Natural killer cell (primary cell): ENCODE measurements at places on chromosomes 16 and 17. TPM values are rescaled to one million over a fixed set of nuclear protein-coding genes. Genes with fewer than 3 reads are reported as not detected.

The TP53TG3F gene
- total RNA-seq: not detected

- no peak overlapping the region for H3K27ac ChIP-seq
- DNase-seq: no peak
- H3K27me3 ChIP-seq: no peaks in the 10 kb centered on the region
- no peak overlapping the region for H3K4me3 ChIP-seq
- peaks cover 7% of the 10 kb centered on the region for H3K4me1 ChIP-seq
- H3K36me3 ChIP-seq: no peaks in the 10 kb centered on the region
Measured at GRCh38 chr17:57579245-57579644, 165.9 kb downstream of the CCDC182 start.

GRCh38 chr17:82884970-82885353 is 45.1 kb upstream of the ZNF750 start:
- peaks cover 67% of the 10 kb centered on the region for H3K4me1 ChIP-seq
- H3K27ac ChIP-seq: peak overlapping the region; percentile 60
- H3K4me3 ChIP-seq: no peak overlapping the region
- H3K27me3 ChIP-seq: no peaks in the 10 kb centered on the region
- H3K36me3 ChIP-seq: peaks cover 2% of the 10 kb centered on the region
- peak; percentile 68 for DNase-seq

DNA sequence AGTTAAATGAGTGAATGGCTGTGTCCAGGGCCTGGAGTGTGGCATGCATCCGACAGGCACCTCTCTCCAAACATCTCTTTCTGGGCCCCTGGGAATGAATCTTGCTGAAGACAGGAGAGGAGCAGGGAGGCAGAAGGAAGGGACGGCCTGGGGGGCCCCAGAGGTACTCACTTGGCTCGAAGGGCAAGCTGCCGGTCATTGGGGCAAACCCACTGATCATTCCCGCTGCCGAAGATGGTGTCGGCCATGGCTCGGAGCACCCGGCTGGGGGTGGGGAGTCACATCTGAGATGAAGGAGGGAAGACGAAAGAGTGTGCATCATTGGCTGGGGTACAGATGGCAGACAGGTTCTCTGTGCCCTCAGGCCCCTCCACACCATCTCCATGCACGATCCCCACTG is 25.3 kb downstream of the RPH3AL start:
- H3K4me1 ChIP-seq: peaks cover 17% of the 10 kb centered on the region
- no peak overlapping the region for H3K27ac ChIP-seq
- DNase-seq: no peak
- H3K27me3 ChIP-seq: no peaks in the 10 kb centered on the region
- no peak overlapping the region for H3K4me3 ChIP-seq
- no peaks in the 10 kb centered on the region for H3K36me3 ChIP-seq

The SERPINF2 gene
- 0.48 TPM for total RNA-seq

DNA sequence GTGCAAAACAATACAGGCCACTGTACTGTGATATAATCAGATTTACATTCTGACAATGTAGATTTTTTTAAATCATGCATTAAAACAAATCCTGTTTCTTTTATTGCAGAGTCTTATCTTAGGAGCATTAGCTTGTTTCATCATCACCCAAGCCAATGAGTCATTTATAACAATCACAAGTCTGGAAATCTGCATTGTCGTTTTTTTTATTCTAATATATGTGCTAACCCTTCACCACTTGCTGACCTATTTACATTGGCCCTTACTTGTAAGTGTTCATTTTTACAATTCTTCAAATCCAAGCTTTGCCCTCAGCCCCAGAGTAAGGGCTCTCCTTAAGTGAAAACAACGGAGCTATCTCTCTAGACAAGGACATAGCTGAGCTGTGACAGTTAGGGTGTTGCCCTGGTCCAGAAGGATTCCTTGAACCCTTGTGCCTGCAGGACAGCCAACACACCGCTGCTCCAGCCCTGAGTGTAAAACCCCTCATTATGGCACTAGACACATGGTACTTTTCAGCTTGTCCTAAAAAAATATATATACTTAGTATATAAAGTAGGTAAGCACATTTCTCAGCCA is 3.7 kb downstream of the CMTM1 start:
- no peaks in the 10 kb centered on the region for H3K27me3 ChIP-seq
- H3K4me1 ChIP-seq: peaks cover 13% of the 10 kb centered on the region
- no peak overlapping the region for H3K4me3 ChIP-seq
- H3K27ac ChIP-seq: no peak overlapping the region
- no peak for DNase-seq

DNA sequence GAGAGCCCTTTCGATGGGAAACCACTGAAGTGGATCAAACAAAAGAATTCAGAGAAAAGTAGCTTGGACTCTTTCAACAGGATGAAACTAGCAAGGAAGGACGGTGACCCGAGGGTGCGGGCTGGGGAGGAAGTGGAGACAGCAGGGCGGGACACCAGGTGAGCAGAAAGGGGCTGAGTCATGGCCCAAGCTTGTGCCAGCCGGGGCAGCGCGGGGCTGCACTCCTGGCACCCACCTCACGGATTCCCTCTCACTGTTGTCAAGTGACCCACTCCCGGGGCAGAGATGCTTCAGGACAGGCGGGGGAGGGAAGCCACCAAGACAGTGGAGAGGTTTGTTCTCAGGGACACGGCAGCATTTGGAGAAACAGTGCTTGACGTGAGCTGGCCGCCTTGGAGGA is 10.7 kb upstream of the RNF222 start:
- no peaks in the 10 kb centered on the region for H3K36me3 ChIP-seq
- H3K4me1 ChIP-seq: peaks cover 6% of the 10 kb centered on the region
- H3K27me3 ChIP-seq: peaks cover 6% of the 10 kb centered on the region

DNA sequence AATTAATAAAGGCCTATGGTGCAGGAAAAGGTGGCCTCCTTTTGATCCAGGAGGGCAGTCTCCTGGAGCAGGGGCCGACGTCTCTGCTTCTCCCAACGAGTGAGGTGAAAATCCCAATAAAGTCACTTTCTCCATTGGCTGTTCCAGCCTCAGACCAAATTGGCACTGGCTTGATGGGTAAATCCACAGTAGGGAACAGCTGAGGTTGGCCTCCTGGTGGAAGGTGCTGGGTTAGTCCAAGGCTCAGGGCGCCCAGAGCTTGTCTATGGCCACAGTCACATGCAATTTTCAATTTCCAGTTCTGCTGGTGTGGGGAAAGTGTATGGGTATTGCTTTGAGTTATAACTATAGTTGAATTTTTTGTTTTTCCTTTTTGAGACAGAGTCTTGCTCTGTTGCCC is 79.0 kb downstream of the NETO2 start:
- DNase-seq: no peak
- no peaks in the 10 kb centered on the region for H3K27me3 ChIP-seq
- H3K4me1 ChIP-seq: no peaks in the 10 kb centered on the region
- no peaks in the 10 kb centered on the region for H3K36me3 ChIP-seq
- H3K4me3 ChIP-seq: no peak overlapping the region

The RBFOX1 gene
- not detected for total RNA-seq

- no peak overlapping the region for H3K27ac ChIP-seq
- no peaks in the 10 kb centered on the region for H3K36me3 ChIP-seq
- H3K27me3 ChIP-seq: no peaks in the 10 kb centered on the region
Measured at GRCh38 chr17:46869296-46869695, 17.9 kb downstream of the WNT9B start.

The HLF gene
- total RNA-seq: 0.15 TPM
